ENCODE measurements at places on chromosomes 2 and 18.

DNA sequence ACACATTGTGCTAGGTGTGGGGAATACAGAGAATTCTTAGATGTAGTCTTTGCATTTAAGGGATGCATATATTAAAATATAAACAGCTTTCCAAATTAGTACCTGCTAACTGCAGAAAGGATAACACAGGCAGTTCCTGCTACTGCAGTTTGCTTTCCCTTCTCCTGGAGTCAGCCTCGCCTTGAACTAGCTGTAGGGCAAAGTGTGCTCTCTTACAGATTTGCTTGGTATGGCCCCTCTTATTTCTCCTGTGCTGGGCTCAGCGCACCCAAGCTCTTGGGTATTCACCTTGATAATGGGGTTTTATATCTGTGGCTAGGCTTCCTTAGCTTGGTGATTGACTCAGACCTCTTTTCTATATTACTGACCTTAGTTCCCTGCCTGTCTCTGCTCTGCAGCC, 108.4 kb upstream of the PNPT1 start:
- no peak for DNase-seq

DNA sequence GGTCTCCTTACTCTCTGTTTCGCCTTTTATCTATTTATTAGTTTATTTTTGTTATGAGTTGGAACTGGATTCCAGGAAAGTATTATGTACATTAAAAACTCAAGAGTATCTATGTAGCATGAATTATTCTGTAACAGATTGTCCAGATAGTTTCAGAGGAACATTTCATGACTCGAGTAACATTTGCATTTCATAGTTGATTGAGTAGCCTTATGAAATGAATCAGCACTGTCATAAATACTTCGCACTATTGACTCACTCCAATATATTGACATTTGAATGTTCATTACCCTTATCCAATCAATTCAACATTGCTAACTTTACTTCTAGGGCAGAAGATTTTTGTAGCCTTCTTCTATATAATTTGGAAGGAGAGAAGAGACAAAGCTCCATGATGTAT, 11.3 kb upstream of the VRK2 start:
- DNase-seq, result peak; percentile 56

DNA sequence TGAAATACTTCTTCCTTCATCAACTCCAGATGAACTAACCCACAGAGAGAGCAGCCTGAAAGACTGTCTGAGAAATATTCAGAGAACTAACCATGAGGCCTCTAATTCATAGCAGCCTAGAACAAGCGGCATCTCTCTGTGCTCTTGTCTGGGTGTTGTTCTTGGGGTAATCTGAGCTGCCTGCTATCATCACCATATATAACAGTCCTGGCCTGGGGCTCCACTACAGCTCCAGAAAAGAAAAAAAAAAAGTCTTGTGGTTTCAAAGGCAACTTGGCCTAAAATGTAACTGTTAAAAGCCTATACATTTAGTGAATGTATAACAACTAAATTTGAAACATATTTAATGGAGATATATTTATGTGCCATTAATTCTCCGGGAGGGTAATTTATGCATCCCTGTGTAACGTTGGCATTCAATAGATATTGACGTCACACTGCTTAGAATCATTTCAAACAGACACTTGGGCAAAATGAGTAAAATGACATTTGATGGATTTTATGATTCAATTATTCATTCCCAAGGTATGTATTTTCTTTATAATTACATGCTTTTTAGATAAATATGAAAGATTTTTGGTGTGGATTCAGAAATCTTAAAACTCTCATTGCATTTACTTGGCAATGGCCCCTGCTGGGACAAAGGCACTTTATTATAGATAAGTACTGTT, 294.3 kb downstream of the HRH4 start:
- DNase-seq, result no peak

GRCh38 chr2:25700221-25700660, 26.9 kb upstream of the DTNB start:
- no peak for DNase-seq

- DNase-seq, result no peak
These were observed 652 bp downstream of the GCA start for GRCh38 chr2:162344617-162344950.

GRCh38 chr2:230989731-230990130, 6.2 kb upstream of the SPATA3 start:
- no peak for DNase-seq

- DNase-seq, result no peak
These were observed 102.0 kb downstream of the HIBCH start for GRCh38 chr2:190217616-190218015.
